WTC11 (cell line): ENCODE measurements at places on chromosomes 2 and 18. TPM values are rescaled to one million over a fixed set of nuclear protein-coding genes. Genes with fewer than 3 reads are reported as not detected.
A peak's percentile ranks its signal among the peaks of the same experiment; 100 is the strongest.

Gene ITGB6
- 0.07 to 0.14 TPM in 2 of 3 replicates, not detected in the other for total RNA-seq

Gene SCYGR1
- not detected in 3 replicates for total RNA-seq

- DNase-seq: no peak
Measured at GRCh38 chr2:241200822-241201395, 12.4 kb downstream of the ANO7 start.

Gene BOLL
- 0.13 to 0.14 TPM in 2 of 3 replicates, not detected in the other for total RNA-seq

Gene CFAP210
- total RNA-seq: 0.20 to 0.60 TPM (median 0.25 TPM) in 3 replicates

- DNase-seq: no peak
Measured at GRCh38 chr2:26492749-26493515, 15.0 kb upstream of the OTOF start.

DNA sequence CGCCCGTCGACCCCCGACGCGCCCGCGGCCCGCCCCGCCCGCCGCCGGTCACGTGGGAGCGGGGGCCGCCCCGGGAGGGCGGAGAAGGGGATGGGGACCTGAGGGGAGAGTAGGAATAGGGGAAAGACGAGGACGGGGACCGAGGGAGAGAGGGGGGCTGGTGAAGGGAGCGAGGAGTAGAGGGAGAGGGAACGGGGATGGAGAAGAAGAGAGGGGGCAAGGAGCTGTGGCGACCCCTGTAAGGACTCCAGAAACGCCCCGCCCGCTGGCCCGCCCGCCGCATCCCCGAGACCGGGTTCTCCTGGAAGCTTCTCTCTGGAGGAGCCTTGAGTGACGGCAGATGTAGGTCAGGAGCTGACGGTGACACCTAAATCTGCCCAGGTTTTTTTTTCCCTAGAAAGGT, 615 bp downstream of the ADNP2 start:
- peak; percentile 63 for DNase-seq

- no peak for DNase-seq
Measured at GRCh38 chr2:144426355-144426754, 93.6 kb downstream of the ZEB2 start.

DNA sequence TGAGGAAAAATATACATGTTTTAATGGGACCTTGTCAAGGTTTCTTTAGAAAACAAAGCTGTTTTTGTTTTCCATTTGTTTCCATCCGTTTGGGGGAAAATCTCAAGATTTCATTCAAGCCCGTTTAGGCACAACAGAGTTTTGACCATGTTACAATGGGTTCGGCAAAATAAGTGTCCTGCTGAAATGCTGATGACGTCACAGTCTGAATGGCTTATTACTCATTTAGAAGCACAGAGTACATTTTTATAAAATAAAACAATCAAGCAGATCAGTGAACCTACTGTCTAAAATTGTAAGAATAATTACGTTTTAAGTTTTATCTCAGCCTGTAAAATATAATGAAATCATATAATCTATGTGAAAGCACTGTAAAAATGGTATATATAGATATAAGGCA, 174.2 kb downstream of the MYT1L start:
- DNase-seq: no peak

Gene GCG
- 0.14 TPM in 1 of 3 replicates, not detected in the others for total RNA-seq

- no peak for DNase-seq
Measured at GRCh38 chr2:118169359-118170005, 81.2 kb downstream of the INSIG2 start.

Gene FIGN
- total RNA-seq: 19.4 to 23.8 TPM (median 23.1 TPM) in 3 replicates

- DNase-seq: no peak
Measured at GRCh38 chr2:186588940-186589611, 780 bp upstream of the ITGAV start.

DNA sequence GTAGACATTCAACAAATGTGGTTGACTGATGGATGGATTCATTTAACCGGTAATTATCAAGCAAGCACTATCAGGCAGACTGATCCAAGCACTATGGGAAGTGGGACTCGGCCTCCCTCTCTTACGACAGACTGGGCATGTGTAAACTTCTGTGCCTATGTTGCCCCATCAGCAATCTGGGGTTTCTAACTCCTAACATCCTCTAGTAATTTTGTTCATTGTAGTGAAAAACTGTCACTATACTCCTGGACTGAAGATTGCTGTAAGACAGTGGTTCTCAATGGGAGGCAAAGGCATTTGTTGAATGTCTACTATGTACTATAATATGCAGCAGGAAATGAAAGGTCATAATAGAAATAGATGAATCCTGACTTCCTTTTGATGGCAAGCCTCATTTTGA, 51.2 kb upstream of the CREB1 start:
- no peak for DNase-seq

- DNase-seq: peak; percentile 28
Measured at GRCh38 chr2:117832905-117833613, 18.6 kb downstream of the DDX18 start.

DNA sequence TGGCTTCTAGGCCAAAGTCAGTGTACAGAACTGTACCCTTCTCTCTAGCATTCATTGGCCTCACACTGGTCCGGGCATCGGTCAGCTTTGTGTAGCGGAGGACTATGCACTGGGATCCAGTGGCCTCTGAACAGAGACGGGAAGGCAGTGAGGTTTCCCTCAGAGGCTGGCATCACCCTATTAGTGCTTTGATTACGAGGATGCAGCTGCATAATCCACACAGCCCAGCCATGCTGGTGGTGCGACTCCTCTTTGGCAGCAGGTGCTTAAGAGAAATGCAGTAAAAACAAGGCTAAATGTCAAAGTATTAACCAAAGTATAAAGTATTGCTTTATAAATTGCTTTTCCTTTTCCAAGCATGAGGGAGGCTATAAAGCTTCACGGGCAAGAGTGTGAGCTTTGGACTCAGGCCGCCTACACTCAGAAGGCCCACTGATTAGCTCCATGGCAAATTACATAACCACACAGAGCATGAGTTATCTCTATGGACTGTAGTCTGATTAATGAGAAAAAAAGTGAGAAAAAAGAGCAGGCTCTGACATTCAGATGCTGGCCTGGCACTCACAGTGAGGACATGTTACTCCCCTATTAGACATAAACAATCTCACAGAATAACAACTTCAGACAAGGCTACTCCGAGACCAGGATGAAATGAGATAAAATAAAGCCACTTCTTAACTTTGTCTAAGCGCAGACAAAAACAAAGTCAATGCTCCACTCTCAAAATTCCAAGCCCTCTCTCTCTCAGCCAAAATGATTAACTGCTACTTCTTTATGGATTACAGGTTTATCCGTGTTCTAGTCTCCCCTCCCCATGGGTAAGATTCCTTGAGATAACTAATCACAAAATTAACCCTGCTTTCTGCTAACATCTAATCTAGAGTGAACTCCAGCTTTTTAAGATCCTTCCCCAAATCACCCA, 6.4 kb upstream of the CRYGC start:
- DNase-seq: no peak

GRCh38 chr2:70850925-70851324, 15.3 kb upstream of the CD207 start:
- DNase-seq: no peak

GRCh38 chr2:32064021-32064601, 755 bp downstream of the SPAST start:
- no peak for DNase-seq

DNA sequence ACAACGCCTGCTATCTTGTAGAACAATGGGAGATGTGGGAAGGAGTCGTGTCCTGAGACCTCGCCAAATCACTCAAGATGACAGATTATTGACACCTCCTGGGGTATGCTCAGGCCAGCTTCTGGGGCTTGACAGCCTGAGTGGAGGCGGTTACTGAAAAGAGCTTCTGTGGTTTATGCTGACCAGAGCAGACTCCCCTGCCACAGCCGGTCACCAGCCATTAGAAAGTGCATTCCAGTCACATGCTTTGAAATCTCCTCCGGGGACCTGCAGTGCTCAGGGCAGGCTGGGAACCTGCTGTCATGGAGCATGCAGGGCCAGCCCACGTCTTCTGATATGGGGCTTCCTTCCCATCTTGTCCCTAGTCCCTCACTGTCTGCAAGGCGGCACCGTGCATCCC, 215.9 kb downstream of the SEPTIN10 start:
- no peak for DNase-seq

DNA sequence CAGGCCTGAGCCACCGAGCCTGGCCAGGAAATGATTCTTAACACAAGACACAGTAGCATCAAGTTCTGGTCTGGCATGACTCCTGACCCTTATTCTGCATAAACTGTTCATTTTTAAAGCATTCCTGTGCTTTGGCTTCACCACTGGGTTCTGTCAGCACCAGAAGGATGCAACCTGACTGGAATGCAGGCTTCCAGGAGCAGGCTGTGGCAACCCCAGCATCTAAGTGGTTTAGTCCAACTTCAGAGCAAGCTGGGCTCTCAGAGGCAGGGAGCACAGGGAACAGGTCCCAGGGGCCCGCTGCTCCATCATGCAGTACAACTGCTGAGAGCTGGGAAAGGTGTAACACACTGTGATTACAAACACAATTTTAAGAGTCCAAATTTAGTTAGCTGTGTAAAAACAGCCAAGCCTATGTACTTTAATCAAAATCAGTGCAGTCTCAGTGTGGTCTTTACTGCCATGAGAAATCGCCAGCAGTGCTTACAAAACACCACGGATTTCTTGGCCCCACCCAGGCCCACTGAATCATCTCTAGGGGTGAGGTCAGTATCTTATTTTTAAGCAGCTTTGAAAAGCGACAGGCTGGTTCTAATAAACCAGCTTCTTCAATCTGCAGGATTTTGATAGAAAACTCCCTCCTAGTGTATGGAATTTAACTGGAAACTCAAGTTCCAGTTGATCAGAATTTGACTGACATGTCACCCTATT, 44.4 kb upstream of the TMEM182 start:
- DNase-seq: no peak

GRCh38 chr2:190408538-190409271, 550 bp downstream of the MFSD6 start:
- DNase-seq: peak; percentile 40

DNA sequence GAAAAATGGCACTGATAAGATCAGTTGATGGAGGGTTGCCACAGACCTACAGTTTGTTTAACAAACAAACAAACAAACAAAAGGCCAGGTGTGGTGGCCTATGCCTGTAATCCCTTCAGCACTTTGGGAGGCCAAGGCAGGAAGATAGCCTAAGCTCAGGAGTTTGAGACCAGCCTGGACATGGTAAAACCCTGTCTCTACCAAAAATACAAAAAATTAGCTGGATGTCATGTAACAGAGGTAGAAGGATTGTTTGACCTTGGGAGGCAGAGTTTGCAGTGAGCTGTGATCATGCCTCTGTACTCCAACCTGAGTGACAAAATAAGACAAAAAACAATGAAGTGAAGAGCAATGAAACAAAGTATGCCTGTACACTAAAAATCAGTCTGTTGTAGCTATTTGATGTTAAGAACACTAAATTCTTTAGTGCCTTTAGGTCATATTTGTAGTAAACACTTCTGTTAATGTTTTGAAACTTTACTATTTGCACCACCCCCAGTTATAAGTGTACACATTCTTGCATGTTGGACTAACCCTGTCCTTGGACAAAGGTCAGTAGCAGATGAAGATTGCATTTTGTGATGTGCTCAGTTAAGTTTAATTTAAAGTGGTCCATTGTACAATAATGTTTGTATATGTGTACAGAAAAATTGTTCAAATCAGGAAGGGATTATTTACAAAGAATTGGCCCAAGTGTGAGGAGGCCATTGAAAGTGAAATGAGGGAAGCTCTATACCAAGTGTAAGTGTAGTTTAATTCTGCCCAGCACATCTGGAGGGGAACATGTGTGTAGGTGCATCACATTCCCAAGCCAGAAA, 73.9 kb downstream of the KYNU start:
- DNase-seq: no peak

- DNase-seq: no peak
Measured at GRCh38 chr18:28432339-28432738, 255.4 kb upstream of the CDH2 start.

Gene TMEM169
- 1.8 to 3.5 TPM (median 3.3 TPM) in 3 replicates for total RNA-seq

- DNase-seq: peak; percentile 11
Measured at GRCh38 chr2:219452361-219453317, 18.0 kb downstream of the SPEG start.

GRCh38 chr2:133146893-133147292, 421.4 kb downstream of the NCKAP5 start:
- DNase-seq: no peak

DNA sequence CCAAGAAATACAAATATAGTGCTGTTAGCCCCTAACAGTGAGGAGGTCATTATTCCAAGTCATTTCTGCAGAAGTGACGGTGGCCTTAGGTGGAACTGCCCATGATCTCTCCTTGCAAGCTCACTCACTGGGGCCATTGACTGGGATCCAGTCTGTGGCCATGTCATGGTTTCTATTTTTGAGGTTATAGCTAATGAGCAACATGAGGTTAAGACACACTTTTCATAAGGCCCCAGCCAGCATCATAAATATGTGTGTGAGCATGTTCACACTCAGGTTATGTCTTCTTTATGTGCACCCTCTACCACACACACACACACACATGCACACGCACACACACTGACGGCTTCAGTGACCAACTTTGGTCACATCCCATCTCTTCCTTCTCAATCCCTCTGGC, 484 bp downstream of the AFF3 start:
- DNase-seq: no peak

Gene BCL11A
- total RNA-seq: 45.0 to 53.2 TPM (median 46.8 TPM) in 3 replicates

DNA sequence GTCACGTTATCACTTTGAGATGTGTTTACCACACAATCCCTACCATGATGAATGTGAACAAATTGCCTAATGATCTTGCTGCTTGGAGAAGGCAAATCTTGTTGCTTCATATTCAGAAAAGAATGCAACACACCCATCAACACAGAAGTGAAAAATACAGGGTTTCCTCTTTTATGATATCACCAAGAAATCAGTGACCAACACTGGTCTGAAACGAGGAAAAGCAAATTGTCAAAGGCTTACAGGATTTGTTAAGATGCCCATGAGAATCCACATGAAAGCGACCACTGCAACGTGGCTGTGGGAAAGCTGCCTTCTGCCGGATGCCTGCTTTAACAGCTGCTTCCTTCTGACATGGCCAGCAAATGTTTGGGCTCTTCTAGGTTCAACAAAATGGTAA, 397.6 kb upstream of the LRATD1 start:
- DNase-seq: no peak

- DNase-seq: no peak
Measured at GRCh38 chr2:5530011-5530696, 162.0 kb upstream of the SOX11 start.

GRCh38 chr2:192775459-192776262, 580.9 kb upstream of the TMEFF2 start:
- DNase-seq: no peak

- no peak for DNase-seq
Measured at GRCh38 chr18:67510831-67511230, 5.7 kb downstream of the DSEL start.

GRCh38 chr2:183010112-183010511, 28.1 kb downstream of the NCKAP1 start:
- DNase-seq: peak; percentile 61

GRCh38 chr18:75936862-75937261, 509.4 kb upstream of the SMIM21 start:
- DNase-seq: no peak
